ENCODE measurements at places on chromosomes 1 and 21. TPM values are rescaled to one million over a fixed set of nuclear protein-coding genes. Genes with fewer than 3 reads are reported as not detected.

DNA sequence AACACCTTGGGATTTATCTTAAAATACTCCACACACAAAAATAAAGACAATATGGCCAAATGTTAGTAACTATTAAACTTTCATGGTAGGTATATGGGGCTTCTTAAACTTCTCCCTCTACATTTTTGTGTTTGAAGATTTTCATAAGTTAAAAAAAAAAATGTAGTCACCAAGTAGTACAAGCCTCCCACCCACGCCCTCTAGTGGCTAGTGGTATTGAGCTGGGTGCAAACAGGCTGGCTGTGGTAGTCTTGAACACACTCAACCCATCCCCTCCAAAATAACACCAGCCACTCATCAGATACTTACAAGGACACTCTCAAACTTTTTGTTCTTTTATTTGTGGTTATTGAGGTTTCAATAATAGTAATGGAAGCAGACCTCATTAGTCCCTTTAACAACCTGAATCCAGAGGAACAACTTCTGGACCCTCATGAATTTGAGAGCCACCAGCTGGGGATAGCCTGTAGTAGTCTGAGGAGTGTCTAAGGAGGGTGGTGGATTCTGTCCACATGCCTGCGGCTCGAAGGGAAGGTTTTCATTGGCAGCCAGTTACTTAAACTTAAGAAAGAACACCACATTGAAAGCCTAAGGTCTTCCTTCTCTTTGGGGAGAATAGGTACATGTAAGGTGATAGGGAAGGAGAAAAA lies 15.6 kb downstream of the RD3 start:
- H3K27ac ChIP-seq: no peak overlapping the region
- DNase-seq: no peak
- H3K4me1 ChIP-seq: no peaks in the 10 kb centered on the region
- no peaks in the 10 kb centered on the region for H3K36me3 ChIP-seq
- no peaks in the 10 kb centered on the region for H3K27me3 ChIP-seq
- no peak overlapping the region for H3K4me3 ChIP-seq

The APOBEC4 gene
- total RNA-seq: not detected

- no peaks in the 10 kb centered on the region for H3K27me3 ChIP-seq
- H3K27ac ChIP-seq: no peak overlapping the region
- no peak overlapping the region for H3K4me3 ChIP-seq
- no peaks in the 10 kb centered on the region for H3K4me1 ChIP-seq
- DNase-seq: no peak
- peaks cover 18% of the 10 kb centered on the region for H3K36me3 ChIP-seq
Measured at GRCh38 chr1:29209173-29209572, 21.6 kb downstream of the MECR start.

The A3GALT2 gene
- total RNA-seq: not detected

DNA sequence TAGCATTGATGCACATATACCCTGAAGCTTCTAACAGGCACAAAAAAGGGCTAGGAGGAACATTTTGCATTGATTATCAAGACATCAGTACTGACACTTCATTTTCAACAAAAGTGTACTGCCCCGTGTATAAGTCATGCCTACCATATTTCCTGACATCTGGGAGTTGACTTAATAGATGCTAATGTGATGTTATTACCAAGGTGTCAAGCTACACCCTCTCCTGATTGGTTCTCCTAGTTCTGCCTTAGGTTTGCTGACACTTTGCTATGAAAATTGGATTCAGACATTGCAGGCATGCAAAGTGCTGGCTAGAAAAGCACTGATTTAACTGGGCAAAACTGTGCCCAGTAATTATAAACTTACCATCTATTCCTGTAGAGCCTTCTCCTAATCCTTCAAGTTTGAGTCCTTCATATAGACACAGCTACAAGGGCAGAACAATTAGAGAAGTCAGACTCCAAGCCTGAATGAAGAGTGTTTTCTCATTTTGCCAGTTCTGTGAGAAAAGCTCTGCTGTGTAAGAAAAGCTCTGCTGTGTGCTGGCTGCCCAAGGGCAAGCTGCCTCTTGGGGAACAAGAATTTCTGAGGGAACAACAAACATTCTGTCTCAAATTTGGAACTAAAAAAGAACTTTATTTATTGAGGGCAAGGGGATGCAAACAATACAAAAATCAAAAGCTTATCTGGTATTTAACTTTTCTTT lies 11.2 kb downstream of the S100A10 start:
- H3K36me3 ChIP-seq: peaks cover 33% of the 10 kb centered on the region
- H3K27me3 ChIP-seq: no peaks in the 10 kb centered on the region
- H3K27ac ChIP-seq: no peak overlapping the region
- DNase-seq: no peak

DNA sequence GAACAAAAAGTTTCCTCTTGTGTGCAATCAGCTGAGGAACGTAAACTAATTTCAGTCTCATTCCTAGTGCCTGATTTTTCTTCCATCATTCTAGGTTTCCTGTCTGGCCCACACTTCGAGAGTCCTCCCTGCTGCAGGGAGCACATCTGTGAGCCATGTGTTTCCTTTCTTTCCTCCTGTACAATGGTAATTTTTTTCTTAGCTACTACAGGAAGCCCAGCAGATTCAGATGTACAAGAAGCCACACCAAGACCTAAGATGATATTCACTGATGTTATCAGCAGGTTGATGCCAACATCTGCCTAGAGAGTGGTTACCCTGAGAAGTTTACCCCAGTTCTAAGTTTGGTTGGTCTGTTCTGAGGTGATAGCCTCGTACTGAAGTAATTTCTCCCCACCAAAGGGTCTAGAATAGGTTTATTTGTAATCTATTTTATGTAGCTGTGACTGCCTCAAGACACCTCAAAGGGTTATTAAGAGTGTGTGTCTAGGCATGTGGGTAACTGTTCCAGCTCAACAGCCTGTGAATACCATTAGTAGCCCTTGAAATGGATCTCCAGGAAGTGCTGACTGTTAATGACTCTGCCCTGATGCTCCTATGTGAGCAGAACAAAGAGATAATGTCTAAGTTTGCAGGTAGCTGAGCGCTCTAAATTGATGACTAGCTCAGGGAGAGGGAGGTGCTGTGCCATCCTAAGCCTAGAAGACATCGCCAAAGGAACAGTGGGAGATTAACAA lies 31.7 kb upstream of the CLDN14 start:
- no peaks in the 10 kb centered on the region for H3K27me3 ChIP-seq
- no peak overlapping the region for H3K4me3 ChIP-seq
- H3K27ac ChIP-seq: no peak overlapping the region
- no peaks in the 10 kb centered on the region for H3K4me1 ChIP-seq
- H3K36me3 ChIP-seq: no peaks in the 10 kb centered on the region
- no peak for DNase-seq

- H3K4me3 ChIP-seq: no peak overlapping the region
- no peaks in the 10 kb centered on the region for H3K36me3 ChIP-seq
- H3K27ac ChIP-seq: no peak overlapping the region
- no peaks in the 10 kb centered on the region for H3K4me1 ChIP-seq
- DNase-seq: no peak
- H3K27me3 ChIP-seq: no peaks in the 10 kb centered on the region
Measured at GRCh38 chr1:93237021-93237420, 56.5 kb downstream of the CCDC18 start.

The GCSAML gene
- total RNA-seq: not detected

GRCh38 chr1:173867141-173867752 lies 542 bp downstream of the GAS5 start:
- no peak for DNase-seq
- peak overlapping the region; percentile 90 for H3K4me3 ChIP-seq
- H3K27ac ChIP-seq: peak overlapping the region; percentile 95
- no peaks in the 10 kb centered on the region for H3K27me3 ChIP-seq

DNA sequence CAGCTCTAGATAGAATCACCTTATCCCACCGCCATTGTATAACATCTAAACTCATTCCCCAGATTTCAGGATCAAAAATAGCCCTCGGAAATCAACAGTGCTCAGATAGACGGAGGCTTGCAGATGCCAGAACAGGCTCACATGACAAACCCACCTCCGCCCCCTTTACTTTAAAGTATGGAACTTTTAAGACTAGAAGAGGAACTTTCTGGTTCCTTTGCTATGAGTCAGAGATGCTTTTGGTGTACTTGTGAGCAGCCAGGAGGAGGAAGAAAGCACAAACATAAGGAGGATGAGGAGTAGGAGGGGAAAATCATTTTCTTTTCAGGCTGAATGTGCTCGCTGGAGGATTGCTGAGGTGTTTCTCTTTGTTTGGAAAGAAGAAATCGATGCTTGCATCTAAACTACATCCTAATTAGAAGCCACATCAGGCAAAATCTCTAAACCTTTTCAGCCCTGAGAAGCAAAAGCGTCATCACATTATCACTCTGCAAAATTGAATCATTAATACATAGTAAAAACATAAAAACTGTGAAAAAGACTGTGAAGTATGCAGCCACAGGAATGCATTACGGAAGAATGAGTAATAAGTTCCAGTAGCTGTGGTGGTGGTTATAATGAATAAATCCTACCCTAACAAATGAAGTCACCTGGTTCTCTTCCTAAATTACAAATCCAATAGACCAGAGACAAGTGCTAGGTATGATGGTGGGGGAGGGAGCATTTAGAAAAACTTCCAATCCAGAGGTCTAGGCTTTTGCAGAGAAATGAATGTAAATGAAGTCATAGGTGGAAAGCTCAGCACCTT lies 251.3 kb downstream of the KCNH1 start:
- no peaks in the 10 kb centered on the region for H3K36me3 ChIP-seq
- no peak overlapping the region for H3K4me3 ChIP-seq
- no peaks in the 10 kb centered on the region for H3K27me3 ChIP-seq
- no peaks in the 10 kb centered on the region for H3K4me1 ChIP-seq

The KLHL17 gene
- 2.2 TPM for total RNA-seq

- H3K4me3 ChIP-seq: no peak overlapping the region
- no peak for DNase-seq
- no peaks in the 10 kb centered on the region for H3K4me1 ChIP-seq
- no peak overlapping the region for H3K27ac ChIP-seq
- no peaks in the 10 kb centered on the region for H3K36me3 ChIP-seq
Measured at GRCh38 chr21:38675182-38675824, 130.4 kb upstream of the ETS2 start.

DNA sequence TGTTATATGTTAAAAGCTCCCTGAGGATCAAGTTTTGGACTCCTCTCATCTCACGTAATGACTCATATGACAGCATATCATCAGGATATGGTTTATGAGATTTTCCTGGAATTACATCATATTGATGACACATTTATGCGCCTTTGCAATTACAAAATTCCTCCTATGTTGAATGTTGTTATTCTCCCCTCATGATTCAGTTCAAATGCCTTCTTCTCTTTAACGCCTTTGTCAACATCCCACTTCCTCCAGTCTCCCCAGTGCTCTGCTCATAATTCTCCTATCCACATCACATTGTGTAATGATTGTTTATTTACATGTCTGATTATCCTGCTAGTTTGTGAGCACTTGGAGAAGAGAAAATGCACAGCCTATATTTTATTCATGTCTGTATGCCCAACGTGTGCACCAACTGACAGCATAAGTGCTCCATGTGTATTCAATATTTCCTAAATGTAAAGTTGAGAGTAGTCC lies 80.9 kb upstream of the BACH1 start:
- H3K27me3 ChIP-seq: no peaks in the 10 kb centered on the region
- no peak overlapping the region for H3K27ac ChIP-seq
- H3K4me3 ChIP-seq: no peak overlapping the region
- no peak for DNase-seq
- no peaks in the 10 kb centered on the region for H3K4me1 ChIP-seq
